ENCODE measurements at places on chromosomes 3 and 15.

DNA sequence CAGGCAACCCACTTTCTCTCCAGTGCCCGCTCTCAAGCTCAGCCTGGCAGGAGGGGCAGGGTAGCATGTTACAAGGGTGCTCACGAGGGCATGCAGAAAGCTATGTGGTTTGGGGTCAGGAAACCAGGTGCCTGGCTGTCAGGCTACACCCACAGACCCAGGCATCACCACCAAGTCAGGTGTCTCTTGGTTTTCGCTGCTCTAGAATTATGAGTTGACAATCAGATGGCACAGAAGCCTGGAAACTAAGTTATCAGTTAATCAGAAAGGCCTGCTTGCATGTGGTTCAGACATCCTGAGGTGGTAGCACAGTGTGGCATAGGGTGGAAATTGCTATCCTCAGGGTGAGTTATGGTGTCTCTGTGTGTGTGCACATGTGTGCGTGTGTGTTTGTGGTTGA is 16.2 kb upstream of the CCR9 start:
- no peak for DNase-seq

GRCh38 chr3:18758047-18758704 is 333.0 kb upstream of the SATB1 start:
- DNase-seq, result no peak

DNA sequence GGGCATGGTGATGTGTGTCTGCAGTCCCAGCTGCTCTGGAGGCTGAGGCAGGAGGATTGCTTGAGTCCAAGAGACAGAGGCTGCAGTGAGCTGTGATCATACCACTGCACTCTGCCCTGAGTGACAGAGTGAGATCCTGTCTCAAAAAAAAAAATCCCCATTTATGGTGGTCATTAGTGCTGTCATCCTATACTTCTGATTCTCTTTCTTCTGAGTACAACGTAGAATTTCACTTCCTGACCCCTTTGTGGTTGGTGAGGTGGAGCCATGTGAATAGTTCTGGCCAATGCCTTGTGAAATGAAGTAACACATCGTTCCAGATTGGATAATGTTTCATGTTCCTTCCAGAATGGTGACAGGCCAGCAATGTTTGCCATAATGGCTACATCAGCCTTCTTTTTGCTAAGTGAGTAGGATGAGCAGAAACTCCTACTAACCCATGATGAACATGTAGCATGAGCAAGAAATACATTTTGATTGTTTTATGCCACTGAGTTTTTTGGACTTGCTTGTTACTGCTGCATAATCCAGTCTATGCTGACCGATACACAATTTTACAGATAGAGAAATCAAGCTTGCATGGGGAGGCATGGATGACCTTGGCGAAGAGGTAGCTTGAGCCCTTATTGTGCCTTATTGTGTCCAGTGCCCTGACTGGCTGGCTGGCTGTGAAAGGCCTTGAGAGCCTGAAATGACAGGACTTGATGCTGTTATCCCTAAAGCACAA is 30.9 kb upstream of the TLE3 start:
- DNase-seq, result no peak

DNA sequence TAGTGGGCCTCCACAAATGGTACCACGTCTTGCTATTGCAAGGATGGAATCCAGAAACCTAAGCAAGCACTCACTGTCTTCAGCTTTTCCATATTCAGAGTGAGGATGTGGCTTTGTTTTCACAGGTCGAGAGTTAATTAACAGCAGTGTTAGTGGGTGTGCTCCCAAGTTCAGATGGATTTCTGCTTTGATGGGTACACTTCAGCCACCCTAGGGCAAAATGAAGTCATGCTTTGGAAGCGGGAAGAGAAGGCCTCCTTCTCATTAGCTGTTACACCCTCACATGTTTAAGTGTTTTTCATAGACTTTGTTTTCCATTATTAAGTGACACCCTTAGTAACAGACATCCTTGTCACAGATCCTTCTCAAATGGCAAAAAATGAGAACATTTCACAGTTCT is 36.3 kb upstream of the DYNC1LI1 start:
- DNase-seq, result no peak

GRCh38 chr3:170442947-170443346 is 24.3 kb downstream of the CLDN11 start:
- DNase-seq, result no peak

DNA sequence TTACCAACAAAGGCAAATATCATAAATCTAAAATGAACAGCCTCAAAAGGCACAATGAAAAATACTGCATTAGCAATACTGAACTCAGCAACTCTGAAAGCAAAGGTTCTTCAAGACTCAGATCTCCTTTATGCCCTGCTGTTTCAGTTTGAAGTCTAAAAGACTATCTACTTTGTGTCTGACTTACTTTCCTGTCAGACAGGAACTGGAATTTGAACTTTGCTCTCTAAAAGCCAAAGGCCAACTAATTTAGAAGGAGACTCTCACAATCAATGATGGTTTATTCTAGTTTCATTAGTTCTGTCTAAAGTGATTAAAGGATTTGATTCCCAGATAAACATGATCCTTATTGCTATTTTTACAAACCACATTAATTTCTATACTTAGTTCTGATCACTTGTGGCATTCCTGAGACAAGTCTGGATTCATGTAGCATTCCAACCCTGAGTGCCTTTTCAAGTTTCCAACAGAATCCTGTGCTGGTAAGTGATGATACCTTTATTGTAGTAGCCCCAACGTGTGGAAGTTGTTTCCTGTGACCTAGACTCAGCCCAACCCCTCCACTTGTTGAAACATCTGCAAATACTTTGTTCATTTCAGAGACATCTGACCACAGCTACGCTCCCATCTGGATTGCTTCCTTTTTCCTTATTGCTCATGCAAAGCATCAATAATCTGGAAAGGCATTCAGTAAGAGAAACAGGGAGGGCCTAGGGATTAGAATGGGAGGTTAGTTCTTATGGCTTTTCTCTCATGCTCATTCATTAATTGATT is 14.9 kb upstream of the LEKR1 start:
- no peak for DNase-seq

GRCh38 chr3:152301745-152302181 is 33.0 kb downstream of the MBNL1 start:
- no peak for DNase-seq

- no peak for DNase-seq
Observed at GRCh38 chr3:149494759-149495580, 20.5 kb downstream of the TM4SF4 start.

GRCh38 chr3:42718338-42718737 is 15.7 kb upstream of the HHATL start:
- no peak for DNase-seq

DNA sequence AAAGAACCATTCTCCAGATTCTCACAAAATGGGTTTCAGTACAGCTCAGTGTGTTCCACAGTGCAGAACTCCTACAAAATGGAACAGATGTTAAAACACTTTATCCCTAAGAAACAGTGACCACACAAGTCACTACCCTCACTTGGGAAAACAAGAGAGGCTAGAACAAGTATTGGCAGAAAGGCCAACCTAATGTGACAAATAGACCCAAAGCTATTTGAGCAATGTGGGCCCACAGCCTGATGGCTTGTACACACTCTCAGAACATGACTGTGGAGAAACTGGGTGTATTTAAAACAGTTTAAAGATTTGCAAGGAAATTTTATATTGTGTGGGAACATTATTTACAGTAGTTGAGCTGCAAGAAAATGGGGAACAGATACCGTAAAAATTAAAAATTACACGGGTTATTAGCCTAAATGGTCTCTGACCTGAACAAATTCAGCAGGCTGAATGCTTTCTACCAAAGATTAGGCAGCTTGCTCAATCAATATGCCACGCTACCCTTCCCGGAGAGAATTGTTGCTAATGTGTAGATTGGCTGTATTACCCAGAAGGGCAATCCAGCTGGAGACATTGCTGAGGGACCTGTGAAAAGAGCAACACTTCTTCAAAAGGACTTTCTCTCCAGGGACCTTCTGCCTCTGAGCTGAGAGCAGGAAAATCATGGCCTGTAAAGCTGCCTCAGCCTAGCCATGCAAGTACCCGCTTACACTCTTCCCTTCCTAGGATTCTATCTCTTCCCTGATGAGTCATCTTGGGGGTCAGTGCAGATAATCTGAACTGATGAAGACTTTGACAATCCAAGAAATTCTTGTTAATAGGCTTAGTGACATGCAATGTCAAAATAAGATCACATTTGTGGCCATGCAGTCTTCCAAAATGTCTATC is 97.1 kb downstream of the STRIT1 start:
- DNase-seq, result no peak

DNA sequence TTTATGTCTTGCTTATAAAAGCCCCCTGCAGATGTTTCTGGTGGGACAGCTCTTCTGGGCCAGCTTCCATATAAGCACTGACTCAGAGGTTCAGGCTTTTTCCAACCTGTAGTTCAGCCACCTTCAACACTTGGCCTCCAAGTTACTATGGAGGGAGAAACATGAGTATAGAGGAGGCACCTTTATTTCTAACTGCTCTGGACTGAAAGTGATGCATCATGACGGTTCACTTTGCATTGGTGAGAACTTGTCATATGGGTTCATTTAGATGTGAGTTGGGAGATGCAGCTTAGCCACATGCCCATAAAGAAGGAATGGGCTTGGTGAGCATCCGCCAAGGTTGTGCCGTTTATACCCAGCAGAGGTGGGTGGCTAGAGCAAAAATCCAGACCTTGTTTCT is 58.8 kb upstream of the CFAP161 start:
- DNase-seq, result no peak

DNA sequence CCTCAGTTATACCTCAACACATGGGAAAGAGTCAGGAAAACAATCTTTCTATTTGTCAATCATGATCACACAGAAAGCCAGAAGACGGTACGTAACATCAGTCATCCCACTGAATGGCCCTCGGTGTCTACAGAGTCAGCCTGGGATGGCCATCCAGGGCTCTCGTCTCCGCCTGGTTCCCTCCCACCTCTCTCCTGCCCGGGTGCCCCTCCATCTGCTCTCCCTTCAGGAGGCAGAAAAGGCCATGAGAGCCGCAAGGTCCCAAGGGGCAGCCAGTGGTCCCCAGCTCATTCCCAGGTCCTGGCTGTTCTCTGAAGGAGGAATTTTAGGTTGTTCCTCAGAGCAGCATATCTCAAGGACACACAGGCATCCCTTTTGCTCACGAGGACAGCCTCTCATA is 4.4 kb upstream of the LRRC15 start:
- DNase-seq, result no peak

DNA sequence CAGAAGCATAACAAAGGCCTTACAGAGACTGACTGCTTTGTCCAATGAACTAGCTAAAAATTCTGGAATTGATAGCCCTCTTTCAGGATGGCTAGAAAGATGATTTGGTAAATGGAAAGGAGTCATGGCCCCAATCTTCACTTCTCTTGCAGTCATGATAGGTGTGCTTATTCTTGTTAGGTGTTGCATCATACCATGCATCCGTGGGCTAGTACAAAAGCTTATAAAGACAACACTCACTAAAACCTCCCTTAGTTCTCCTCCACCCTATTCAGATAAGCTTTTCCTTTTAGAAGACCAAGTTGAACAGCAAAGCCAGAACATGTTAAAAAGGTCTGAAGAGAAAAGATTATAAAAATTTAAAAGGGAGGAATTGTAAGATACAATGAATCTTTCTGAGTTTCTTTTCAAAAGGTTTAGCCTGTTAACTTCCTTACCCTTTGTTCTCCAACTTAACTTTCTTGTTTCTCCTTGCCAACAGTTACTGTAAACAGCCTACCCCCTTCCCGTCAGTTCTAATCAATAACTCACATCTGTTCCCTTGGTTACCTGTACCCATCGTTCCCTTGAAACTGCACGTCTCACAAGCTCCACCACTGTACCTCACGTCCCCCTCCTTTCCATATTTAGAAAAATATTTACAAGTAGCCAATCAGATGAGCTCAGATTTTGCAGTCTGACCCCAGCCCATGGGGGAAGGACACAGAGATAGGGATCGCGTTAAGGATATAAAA is 105.8 kb downstream of the ZBBX start:
- no peak for DNase-seq

- no peak for DNase-seq
Observed at GRCh38 chr15:35383506-35383905, 162.5 kb downstream of the DPH6 start.

DNA sequence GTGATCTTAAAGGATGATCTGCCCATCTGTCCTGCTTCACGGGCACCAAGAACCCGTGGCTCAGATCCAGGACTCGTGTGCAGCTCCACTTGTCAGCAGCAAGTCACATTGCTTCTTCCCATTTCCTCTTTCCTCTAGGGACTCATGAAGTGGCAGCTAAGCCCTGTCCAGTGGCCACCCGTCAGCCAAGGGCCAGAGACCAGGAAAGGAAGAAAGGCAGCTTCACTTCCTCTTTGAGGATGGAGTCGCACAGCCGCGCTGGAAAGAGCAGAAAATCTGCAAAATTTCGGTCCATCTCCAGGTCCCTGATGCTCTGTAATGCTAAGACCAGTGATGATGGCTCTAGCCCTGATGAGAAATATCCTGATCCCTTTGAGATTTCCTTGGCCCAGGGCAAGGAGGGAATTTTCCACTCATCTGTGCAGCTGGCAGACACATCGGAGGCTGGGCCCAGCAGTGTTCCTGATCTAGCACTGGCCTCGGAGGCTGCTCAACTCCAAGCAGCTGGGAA is 28.5 kb downstream of the IL16 start:
- DNase-seq, result no peak

- no peak for DNase-seq
Observed at GRCh38 chr3:39021029-39021428, 30.7 kb downstream of the SCN11A start.

DNA sequence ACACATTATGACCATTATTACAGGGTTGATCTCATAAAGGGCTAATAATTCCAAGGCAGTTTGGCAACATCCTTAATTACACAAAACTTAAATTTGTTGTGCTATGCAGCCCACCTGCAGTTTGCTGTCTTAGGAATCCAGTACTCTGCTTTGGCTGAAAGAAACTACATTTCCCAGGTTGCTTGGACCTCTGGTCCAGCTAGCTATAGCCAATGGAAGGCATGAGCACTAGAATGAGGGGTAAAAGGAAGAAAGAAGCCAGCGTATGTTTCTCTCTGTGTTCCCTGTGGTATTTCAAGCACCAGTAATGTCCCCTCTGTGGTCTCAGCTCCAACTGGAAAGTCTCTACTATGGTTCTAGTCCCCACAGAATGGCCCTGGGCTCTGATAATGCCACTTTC is 84.3 kb upstream of the TSC22D2 start:
- DNase-seq, result no peak

GRCh38 chr3:45524565-45524964 is 70.0 kb upstream of the LIMD1 start:
- no peak for DNase-seq

DNA sequence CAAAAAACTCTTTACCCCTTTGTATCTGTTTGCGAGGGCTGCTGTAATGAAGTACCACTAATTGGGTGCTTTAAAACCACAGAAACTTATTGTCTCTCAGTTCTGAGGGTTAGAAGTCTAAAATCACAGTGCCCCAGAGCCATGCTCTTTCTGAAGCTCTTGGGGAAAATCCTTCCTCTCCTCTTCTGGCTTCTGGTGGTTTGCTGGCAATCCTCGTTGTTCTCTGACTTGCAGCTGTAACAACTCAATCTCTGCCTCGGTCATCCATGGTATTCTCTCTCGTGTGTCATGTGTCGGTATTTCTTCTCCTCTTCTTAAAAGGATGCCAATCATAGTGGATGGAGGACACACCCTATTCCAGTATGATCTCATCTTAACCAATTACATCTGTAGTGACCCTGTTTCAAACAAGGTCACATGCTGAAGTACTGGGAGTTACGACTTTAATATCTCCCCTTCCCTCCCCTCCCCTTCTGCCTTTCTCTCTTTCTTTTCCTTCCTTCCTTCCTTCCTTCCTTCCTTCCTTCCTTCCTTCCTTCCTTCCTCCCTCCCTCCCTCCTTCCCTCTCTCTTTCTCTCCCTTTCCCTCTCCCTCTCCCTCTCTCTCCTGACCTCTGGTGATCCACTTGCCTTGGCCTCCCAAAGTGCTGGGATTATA is 6.5 kb upstream of the ARL8B start:
- no peak for DNase-seq
